ENCODE measurements at places on chromosomes 7 and 10.

GRCh38 chr10:10545771-10546170, 471.9 kb upstream of the CELF2 start:
- no peak for DNase-seq

GRCh38 chr10:23314835-23315239, 29.8 kb downstream of the C10orf67 start:
- DNase-seq = no peak

- DNase-seq = no peak
Observed at GRCh38 chr10:86123715-86124114, 242.9 kb downstream of the GRID1 start.

DNA sequence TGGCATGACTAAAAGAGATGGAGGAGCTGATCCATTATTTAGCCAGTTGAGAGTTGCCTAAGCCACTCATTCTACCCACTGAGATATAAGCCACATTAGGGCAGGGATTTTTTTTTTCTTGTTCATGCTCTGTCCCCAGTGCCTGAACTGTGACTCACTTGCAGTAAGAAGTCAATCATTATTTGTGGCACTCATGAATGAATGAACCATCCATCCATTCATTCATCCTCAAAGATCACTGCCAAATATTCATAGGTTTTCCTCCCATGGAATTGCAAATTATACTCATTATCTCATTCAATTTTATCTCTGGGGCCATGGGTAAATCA, 22.8 kb upstream of the ARID5B start:
- no peak for DNase-seq

- no peak for DNase-seq
Observed at GRCh38 chr7:55977831-55978230, 13.4 kb downstream of the NIPSNAP2 start.

DNA sequence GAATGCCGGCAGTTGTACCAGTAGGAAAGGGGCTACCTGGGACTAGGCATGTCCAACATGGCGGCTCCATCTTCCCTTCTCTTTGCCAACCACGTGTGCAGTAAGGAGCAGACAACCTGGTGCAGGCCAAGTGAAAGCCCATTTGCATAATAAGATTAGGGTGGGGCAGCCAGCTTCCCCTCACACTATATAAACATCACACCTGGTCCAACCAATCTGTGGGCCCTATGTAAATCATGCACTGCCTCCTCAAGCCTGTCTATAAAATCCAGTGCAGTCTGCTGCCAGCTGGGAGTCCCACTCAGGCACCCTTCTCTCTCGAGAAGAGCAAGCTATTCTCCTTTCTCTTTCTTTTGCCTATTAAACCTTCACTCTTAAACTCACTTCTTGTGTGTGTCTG, 429.3 kb downstream of the CALN1 start:
- no peak for DNase-seq

- peak; percentile 24 for DNase-seq
Observed at GRCh38 chr10:112565434-112566053, 118.5 kb downstream of the VTI1A start.

- no peak for DNase-seq
Observed at GRCh38 chr10:84097787-84098353, 41.4 kb upstream of the GHITM start.

GRCh38 chr7:41039981-41040380, 662.9 kb downstream of the INHBA start:
- no peak for DNase-seq

GRCh38 chr7:117716707-117717299, 156.4 kb downstream of the CTTNBP2 start:
- DNase-seq = no peak

- no peak for DNase-seq
Observed at GRCh38 chr10:119222537-119222936, 15.2 kb downstream of the GRK5 start.

Data from stimulated activated CD4-positive, alpha-beta T cell treated with anti-CD3 and anti-CD28 coated beads, Interleukin-12 subunit alpha, Interleukin-12 subunit beta, amount 100 ng/mL, for 48 hours (primary cell).